ENCODE measurements at places on chromosomes 2 and 18.

GRCh38 chr18:57030417-57030816 lies 116.5 kb upstream of the BOD1L2 start:
- DNase-seq: no peak

DNA sequence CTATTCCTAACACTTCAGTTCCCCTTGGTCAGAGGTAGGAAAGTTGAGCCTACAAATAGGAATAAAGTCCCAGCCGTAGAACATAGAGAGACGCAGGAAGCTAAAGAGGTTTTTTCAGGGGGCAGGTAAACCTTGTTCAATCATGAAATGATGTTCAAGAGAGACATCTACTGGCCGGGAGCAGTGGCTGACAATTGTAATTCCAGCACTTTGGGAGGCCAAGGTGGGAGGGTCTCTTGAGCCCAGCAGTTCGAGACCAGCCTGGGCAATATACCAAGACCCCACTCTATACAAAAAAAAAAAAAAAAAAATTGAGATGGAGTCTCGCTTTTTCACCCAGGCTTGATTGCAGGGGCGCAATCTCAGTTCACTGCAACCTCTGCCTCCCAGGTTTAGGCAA lies 66.7 kb upstream of the DNAJC10 start:
- DNase-seq: no peak

GRCh38 chr2:206955253-206955652 lies 15.9 kb downstream of the CPO start:
- no peak for DNase-seq

- no peak for DNase-seq
Measured at GRCh38 chr2:217066510-217067270, 206.8 kb upstream of the TNP1 start.

DNA sequence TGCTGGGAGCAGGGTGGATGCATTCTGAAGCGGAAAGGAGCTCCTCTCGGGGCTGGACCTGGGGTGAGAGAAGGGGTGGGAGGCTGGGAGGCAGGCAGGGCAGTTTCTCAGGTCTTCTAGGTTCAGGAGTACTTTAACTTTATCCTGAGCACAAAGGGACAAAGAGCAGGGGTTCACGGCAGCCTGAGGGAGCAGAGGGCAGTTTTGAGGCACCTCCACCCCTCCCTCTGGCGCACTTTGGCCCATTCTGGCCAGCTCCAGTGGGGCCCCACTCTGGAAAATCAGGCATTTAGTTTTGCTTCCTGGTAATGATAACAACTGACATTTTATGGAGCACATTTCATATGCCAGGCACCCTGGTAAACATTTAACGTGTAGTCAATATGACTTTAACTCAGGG lies 14.3 kb downstream of the B3GNT7 start:
- no peak for DNase-seq

DNA sequence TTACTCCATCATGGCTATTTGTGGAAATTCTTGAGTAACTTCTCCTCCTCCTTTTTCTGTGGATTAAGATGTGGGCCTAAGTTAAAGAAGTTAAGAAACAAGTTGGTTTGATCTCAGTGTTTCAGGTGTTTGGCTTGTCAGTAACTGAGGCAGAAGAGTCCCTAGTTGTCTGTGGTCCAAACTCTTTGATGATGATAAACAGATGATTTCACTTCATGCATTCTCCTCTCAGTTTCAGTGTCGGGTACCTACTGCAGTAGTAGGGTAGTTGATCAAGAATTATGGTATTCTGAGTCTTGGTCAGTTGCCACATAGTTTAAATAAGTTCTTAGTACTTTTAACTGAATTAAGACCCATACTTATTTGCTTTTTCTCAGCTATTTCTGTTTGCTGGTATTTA lies 85.6 kb downstream of the NCOA1 start:
- no peak for DNase-seq

- DNase-seq: no peak
Measured at GRCh38 chr2:207121784-207122183, 44.0 kb downstream of the KLF7 start.

GRCh38 chr18:8730080-8730827 lies 24.9 kb downstream of the MTCL1 start:
- no peak for DNase-seq

GRCh38 chr2:68645523-68645922 lies 2.1 kb downstream of the PROKR1 start:
- no peak for DNase-seq

DNA sequence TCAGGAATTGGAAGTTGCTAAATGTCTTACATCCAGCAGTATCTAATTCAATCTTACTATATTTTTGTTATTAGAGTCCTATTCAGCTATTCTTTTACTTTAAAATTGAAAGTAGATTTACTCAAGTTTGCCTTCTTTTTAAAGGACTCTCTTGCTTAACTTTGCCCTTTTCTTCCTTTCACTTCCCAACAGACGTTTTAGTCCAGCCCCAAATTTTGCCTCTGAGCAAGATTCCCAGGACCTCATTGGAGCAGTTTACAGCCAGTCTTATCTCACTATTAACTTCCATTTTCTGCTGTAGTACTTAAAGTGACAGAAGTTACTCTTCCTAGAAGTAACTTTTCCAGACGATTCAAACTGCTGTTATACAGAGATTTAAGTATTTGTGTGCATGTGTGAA lies 1.7 kb upstream of the PRKD3 start:
- no peak for DNase-seq

DNA sequence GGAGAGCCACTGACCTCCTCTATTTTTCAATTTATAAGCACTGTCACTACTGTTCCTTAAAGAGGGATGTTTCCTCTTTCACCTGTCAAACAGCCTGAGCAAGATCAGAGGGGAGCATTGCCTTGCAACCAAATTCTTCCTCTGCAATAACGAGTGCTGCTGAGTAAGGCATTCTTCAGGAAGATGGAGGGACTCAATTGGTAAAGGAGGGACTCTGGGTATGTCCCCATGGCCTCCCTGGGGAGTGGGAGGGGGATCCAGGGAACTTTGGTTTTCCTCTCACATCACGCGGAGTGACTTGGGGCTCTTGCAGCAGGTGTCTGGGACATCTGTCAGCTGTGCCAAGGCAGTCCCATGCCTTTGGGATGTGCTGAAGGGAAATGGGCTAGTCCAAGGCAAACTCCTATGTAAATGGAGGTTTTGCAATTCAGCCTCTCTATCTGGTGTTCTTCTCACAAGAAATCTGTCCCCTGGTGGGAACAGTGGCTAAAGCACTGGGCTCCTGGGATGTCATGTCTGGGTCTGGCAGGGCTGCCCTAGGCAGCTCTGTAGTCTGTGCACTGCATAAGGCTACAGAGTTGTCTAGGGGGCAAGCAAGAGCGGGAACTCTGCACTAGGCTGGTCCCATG lies 14.4 kb upstream of the HES6 start:
- DNase-seq: no peak

DNA sequence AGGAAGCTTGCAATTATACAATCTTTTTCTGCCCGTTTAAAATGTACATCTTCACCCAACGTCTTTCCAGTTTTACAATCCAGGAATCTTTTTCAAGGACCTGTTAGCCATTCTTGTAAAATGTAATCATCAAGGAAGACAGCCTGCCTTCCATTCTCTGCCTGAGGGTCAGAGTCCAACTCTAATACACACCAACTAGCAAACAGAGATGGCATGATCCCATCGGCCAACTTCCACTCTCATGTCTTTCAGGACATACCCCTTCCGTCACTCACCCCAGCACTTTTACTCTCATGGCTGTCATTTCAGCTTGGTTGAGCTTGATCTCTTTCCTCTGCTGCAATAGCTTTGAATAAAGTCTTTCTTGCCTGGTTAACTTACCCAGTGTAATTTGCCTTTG lies 172.5 kb upstream of the NETO1 start:
- no peak for DNase-seq

GRCh38 chr18:67199993-67200617 lies 316.4 kb downstream of the DSEL start:
- DNase-seq: peak; percentile 12

DNA sequence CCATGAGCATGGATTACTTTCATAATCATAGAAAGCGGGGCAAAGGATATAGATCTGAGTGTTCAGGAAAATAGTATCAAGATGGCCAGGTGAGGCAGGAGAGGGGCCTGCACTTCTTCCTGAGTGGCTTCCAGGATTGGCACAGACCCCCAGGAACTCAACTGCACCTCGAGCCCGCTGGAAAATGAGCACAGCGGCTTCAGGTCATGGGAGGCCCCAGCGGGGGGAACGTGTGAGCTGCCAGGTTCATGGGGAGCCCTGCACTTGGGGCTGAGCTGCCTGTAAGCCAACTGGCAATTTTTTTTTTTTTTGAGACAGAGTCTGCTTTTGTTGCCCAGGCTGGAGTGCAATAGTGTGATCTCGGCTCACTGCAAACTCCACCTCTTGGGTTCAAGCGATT lies 81.5 kb upstream of the ODC1 start:
- no peak for DNase-seq

GRCh38 chr18:492451-492850 lies 8.1 kb downstream of the COLEC12 start:
- no peak for DNase-seq

GRCh38 chr2:71361631-71362030 lies 30.0 kb downstream of the ZNF638 start:
- DNase-seq: no peak

GRCh38 chr18:23387265-23387664 lies 65.8 kb upstream of the RIOK3 start:
- DNase-seq: no peak

- no peak for DNase-seq
Measured at GRCh38 chr18:24228667-24229041, 89.8 kb downstream of the CABYR start.

- no peak for DNase-seq
Measured at GRCh38 chr2:7571701-7572100, 654.5 kb downstream of the RNF144A start.

DNA sequence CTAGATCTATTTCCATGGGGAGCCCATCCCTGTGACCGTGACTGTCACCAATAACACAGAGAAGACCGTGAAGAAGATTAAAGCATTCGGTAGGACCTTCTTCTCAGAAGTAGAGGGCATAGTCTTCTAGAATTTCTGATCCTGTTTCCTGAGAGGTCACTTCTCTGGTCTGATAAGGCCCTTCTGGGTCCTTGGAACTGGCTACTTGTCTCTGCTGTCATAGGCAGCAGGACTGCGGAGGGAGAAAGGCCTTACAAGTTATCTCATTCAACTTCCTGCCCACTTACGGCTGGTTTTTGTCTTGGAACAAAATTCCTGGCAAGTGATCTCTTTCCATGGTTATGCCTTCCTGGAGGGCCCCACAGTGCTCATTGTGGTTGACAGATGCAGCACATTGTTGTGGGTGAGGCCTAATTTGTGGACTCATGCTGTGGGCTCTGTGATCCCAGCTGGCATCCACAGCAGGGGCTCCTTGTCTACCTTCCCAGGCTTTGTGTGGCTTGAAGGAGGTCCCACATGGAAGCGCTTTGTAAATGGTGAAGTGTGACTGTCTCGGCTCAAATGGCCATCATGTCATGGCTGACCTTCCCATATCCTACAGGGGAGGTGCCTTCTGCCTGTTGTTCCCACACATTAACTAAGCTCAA lies 22.0 kb downstream of the SAG start:
- no peak for DNase-seq

DNA sequence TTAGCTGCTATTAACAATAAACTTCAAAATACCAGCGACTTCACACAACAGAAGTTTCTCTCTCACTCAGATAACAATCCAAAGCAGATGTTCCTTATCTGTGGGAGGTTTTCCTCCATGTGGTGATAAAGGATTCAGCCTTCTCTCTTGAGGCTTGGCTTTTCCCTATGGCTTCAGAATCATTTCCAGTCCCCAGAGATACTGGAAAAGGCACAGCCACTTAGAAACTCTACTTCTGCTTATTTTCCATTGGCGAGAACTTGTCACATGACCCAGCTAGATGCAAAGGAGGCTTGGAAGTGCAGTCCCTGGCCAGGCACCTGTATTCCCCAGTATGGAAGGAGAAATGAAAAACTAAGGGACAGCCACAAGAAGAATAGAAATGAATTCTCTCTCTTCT lies 344.8 kb downstream of the MTX2 start:
- DNase-seq: no peak

DNA sequence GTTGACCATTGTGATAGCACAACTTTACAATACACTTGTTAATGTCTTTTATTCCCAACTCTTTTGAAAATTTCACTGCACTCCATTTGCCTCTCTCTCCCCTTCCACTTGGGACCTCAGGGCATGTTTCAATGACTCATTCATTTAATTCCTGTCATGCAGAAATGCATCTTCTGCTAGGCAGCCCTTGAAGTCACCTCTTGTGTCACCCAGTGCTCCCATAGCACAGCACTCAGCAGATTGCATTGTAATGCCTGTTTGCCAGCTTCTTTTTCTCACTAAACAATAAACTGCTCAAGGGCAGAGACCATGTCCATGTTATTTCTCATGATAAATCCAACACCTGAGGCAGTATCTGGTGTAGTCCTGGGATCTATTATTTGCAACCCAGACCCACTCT lies 85.9 kb upstream of the ACSL3 start:
- no peak for DNase-seq

DNA sequence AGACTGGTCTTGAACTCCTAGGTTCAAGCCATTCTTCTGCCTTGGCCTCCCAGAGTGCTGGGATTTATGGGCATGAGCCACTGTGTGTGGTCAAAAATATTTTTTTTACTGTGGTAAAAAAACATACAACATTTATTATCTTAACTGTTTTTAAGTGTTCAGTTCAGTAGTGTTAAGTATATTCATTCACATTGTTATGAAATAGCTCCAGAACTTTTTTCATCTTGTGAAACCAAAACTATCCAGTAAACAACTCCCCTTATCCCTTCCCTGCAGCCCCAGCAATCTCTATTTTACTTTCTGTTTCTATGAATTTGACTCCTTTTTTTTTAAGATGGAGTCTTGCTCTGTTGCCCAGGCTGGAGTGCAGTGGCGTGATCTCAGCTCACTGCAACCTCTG lies 9.3 kb downstream of the RMC1 start:
- DNase-seq: no peak

- no peak for DNase-seq
Measured at GRCh38 chr2:43324259-43325106, 98.1 kb upstream of the ZFP36L2 start.

- DNase-seq: no peak
Measured at GRCh38 chr2:47664817-47665216, 118.1 kb upstream of the MSH6 start.

GRCh38 chr2:118580651-118581050 lies 266.8 kb downstream of the EN1 start:
- DNase-seq: no peak

DNA sequence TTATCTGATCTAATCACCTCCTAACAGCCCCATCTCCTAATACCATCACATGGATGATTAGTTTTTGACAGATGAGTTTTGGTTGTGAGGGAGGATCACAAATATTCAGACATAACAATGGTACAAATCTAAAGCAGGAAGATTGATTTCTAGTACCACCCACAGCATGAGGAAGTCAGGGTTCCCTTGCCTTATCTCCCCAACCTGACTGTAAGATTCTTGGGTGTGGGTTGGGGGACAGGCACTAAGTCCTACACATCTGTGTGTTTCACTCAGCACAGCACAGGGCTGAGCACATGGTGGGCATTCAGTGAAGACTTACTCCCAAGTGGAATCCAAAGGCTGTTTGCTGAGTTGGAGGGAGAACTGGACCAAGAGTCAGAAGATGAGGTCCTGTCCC lies 93.8 kb upstream of the CXCR4 start:
- DNase-seq: no peak
